Activated CD8-positive, alpha-beta T cell treated with anti-CD3 and anti-CD28 coated beads for 36 hours (primary cell): ENCODE measurements at places on chromosomes 16 and 17. TPM values are rescaled to one million over a fixed set of nuclear protein-coding genes. Genes with fewer than 3 reads are reported as not detected.

The TERB1 gene
- total RNA-seq = 0.14 TPM

DNA sequence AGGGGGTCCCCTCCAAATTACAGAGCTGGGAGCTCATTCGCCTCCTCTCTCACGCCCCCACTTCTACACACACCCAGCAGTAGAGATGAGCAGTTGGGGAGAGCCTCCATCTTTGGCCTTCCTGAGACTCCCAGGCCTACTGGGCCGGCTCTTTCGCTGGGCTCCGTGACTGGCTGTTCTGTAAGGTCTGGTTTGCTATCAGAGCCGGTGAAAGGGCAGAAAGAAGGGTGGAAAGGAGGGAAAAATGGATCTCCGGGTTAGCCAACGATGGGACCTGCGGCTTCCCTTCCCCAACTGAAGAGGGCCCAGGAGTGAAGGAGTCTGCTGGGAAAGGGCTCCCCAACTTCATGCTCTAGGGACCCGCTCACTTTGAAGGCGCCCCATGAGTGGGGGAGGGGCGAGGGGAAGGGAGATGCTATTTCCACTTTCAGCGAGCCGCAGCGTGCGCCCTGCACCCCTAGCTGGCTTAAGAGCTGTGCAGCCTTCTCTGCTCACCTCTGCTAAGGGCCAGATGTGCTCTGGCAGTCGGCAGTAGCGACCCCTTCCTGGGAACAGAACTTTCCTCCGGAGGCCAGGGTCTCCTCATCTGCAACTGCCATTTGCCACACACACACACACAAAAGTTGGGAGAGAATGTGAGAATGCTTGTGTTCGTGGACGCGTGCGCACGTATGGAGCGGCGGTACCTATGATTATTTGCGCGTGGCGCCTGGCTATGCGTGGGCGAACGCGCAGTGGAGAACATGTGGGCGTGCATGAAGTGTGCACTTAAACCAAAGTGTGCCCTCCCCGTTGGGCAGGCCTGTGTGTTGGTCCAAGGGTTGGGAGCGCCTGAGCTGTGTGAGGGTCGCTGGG lies 2.9 kb upstream of the FOXF1 start:
- H3K27ac ChIP-seq = no peak overlapping the region
- peak overlapping the region; percentile 26 for H3K4me3 ChIP-seq
- no peaks in the 10 kb centered on the region for H3K36me3 ChIP-seq

DNA sequence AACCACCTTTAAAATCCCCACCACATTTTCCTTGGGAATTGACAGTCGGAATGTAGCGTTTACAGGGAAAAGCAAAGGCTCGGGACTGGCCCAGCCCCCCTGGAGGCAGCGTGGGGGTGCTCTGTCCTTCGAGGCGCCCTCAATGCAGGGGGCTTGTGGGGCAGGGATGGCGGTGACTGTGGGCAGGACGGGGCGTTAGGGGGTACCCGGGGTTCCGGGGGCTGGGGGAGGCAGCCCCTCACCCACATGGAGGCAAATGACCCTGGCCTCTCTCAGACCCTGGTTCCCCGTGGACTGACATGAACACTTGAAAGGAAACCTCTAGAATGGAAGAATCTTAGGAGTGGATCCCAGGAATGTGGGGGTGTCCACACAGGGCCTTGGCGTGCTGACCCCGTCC lies 78.4 kb upstream of the GNG13 start:
- H3K4me3 ChIP-seq = no peak overlapping the region
- peaks cover 2% of the 10 kb centered on the region for H3K4me1 ChIP-seq
- DNase-seq = no peak

DNA sequence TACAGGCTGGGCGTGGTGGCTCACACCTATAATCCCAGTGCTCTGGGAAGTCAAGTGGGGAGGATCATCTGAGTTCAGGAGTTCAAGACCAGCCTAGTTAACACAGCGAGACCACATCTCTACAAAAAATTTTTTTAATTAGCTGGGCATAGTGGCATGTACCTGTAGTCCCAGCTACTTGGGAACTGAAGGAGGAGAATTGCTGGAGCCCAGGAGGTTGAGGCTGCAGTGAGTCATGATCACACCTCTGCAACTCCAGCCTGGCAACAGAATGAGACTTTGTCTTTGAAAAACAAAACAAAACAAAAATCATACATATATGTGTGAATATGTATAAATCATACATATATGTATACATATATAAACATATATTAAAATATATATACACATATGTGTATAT lies 54.1 kb upstream of the MARCHF10 start:
- no peak overlapping the region for H3K4me3 ChIP-seq
- no peak overlapping the region for H3K27ac ChIP-seq
- H3K27me3 ChIP-seq = peaks cover 12% of the 10 kb centered on the region
- no peaks in the 10 kb centered on the region for H3K36me3 ChIP-seq

- H3K27ac ChIP-seq = no peak overlapping the region
- H3K4me3 ChIP-seq = no peak overlapping the region
- no peak for DNase-seq
- no peaks in the 10 kb centered on the region for H3K27me3 ChIP-seq
- H3K36me3 ChIP-seq = peaks cover 4% of the 10 kb centered on the region
Measured at GRCh38 chr17:29956225-29956624, 14.8 kb downstream of the EFCAB5 start.
